ENCODE measurements at places on chromosomes 6 and 20.

DNA sequence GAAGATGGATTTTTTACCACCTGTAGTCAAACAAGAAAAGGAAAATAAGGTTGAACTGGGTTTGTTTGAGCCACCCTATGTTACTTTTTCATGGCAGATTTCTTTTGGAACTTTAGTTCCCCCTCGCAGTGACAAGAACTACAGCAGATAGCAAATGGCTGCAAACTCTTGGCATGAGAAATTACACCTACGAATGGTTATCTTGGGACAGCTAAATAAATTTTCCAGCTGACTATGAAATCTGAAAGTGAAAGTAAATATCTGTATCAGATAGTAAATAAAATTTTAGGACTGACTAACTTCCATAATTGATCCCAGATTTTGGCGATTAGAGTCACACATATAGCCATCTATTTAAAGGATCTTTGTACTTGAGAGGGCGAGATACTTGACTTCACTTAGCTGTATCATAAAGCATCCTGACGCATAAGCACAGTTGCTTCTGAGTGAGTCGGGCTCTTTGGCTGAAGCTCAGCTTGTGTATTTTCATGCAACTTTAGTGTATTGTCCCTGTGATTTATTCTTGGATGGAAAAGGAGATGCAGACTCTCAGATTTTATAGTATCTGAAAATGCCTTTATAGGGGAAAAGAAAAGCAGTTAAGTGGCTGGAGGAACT is 125.3 kb upstream of the B3GAT2 start:
- H3K27me3 ChIP-seq, result no peaks in the 10 kb centered on the region
- DNase-seq, result no peak
- H3K4me1 ChIP-seq, result no peaks in the 10 kb centered on the region

DNA sequence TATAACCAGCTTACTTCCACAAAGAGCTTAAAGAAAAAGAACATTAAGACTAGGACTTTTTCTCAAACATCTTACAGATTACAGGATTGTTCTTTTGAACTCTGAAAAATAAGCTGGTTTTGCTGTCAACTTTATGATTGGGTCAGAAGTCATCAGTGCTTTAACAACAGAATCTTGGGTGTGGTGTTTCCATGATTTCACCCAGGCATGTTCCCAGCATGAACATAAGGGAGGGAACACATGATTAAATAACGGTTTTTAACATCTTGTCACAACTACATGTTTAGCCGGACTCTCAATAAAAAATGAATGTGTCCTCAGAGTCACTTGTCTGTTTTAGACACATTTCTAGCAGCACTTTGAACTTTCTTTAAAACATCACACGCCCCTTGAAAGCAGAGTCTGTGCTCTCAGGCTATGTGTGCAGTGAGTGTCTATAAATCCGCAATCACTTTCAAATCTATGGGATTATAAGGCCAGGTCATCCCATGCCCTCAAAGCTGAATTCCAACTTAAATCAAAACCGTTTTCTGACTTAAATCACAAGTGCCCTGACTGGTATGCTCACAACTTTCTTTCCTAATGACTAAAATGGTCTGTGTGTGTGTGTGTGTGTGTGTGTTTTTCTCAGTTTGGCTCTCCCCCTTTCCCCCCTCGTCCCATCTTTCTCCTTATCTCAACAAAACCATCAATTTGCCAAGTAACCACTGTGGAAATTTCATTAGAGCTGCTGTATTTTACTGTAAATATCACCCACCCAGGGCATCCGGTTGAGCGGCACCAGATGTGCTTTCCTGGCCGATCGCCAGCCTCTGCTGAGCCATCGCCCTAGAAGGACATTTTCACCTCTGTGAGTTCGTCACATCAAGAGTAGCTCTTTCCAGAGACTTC is 216.8 kb upstream of the DTNBP1 start:
- H3K27me3 ChIP-seq, result peaks cover 7% of the 10 kb centered on the region
- no peak overlapping the region for H3K4me3 ChIP-seq
- peaks cover 27% of the 10 kb centered on the region for H3K4me1 ChIP-seq
- H3K27ac ChIP-seq, result no peak overlapping the region

GRCh38 chr20:38626921-38627659 is 25.5 kb downstream of the ARHGAP40 start:
- DNase-seq, result no peak
- peaks cover 3% of the 10 kb centered on the region for H3K4me1 ChIP-seq
- H3K27ac ChIP-seq, result no peak overlapping the region

- no peak for DNase-seq
- peak overlapping the region; percentile 78 for H3K27ac ChIP-seq
- H3K36me3 ChIP-seq, result peaks cover 2% of the 10 kb centered on the region
- H3K4me1 ChIP-seq, result peaks cover 24% of the 10 kb centered on the region
- no peak overlapping the region for H3K4me3 ChIP-seq
Observed at GRCh38 chr6:134287859-134288537, 29.9 kb downstream of the SGK1 start.

GRCh38 chr6:55825402-55826051 is 49.9 kb downstream of the BMP5 start:
- H3K36me3 ChIP-seq, result no peaks in the 10 kb centered on the region
- H3K4me3 ChIP-seq, result no peak overlapping the region
- H3K27me3 ChIP-seq, result no peaks in the 10 kb centered on the region
- no peaks in the 10 kb centered on the region for H3K4me1 ChIP-seq
- no peak for DNase-seq

DNA sequence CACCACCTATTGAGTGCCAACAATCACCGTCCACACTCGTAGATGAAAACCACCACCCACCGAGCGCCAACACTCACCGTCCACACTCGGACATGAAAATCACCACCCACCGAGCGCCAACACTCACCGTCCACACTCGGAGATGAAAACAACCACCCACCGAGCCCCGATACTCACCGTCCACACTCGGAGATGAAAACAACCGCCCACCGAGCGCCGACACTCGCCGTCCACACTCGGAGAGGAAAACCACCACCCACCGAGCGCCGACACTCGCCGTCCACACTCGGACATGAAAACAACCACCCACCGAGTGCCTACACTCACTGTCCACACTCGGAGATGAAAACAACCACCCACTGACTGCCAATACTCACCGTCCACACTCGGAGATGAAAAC is 129.3 kb downstream of the IRF4 start:
- no peak overlapping the region for H3K4me3 ChIP-seq
- no peak for DNase-seq
- peaks cover 48% of the 10 kb centered on the region for H3K36me3 ChIP-seq
- no peak overlapping the region for H3K27ac ChIP-seq

DNA sequence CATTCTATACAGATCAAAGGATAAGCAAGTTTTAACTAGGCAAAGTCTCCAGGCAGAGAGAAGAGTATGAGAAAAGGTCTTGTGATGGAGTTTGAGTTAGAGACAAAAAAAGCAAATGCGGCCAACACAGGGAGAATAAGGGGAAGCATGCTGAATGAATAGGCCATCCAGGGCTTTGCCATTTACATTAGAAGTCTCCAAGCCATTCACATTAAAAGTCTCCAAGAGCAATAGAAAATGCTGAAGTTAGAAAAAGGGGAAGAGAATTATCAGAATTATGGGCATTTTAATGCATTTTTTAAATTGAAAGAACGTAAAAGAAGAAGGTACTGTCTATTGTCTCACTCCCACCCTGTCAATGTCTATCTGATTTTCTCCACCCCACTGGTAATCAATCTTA is 49.4 kb downstream of the PDSS2 start:
- H3K36me3 ChIP-seq, result peaks cover 9% of the 10 kb centered on the region
- DNase-seq, result no peak
- no peak overlapping the region for H3K4me3 ChIP-seq
- H3K27me3 ChIP-seq, result no peaks in the 10 kb centered on the region
- no peak overlapping the region for H3K27ac ChIP-seq

DNA sequence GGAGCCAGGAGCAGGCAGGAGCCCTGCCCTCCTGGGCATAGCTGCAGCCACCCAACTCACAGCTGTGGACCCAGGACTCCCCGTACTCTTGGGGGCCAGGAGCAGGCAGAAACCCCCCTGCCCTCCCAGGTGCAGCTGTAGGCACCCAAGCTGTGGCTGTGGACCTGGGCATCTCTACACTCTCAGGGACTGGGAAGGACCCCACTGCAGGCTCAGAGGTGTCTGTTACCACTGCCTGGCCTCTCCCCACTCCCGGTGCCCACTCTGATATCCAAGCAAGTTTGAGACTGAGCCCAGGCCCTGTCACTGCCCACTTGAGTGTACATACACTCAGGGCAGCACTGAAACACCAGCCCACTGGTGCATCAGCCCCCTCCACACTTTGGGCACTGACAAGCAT is 193.5 kb upstream of the MANEA start:
- H3K27me3 ChIP-seq, result no peaks in the 10 kb centered on the region
- no peaks in the 10 kb centered on the region for H3K36me3 ChIP-seq
- no peak overlapping the region for H3K27ac ChIP-seq
- H3K4me1 ChIP-seq, result no peaks in the 10 kb centered on the region

DNA sequence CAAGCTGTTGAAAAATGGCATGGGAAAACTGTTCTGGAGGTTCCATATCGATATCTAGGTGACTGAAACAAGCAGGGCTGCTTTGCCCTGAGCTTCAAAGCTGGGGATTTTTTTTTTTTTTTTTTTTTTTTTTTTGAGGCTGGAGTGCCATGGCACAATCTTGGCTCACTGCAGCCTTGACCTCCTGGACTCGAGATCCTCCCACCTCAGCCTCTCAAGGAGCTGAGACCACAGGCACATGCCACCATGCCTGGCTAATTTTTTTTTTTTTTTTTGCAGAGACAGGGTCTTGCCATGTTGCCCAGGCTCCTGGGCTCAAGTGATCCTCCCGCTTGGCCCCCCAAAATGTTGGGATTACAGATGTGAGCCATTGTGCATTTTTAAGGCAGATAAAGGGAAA is 11.0 kb downstream of the ERGIC3 start:
- H3K36me3 ChIP-seq, result peaks cover 6% of the 10 kb centered on the region
- no peaks in the 10 kb centered on the region for H3K27me3 ChIP-seq
- H3K4me3 ChIP-seq, result no peak overlapping the region
- H3K4me1 ChIP-seq, result no peaks in the 10 kb centered on the region
- DNase-seq, result no peak

DNA sequence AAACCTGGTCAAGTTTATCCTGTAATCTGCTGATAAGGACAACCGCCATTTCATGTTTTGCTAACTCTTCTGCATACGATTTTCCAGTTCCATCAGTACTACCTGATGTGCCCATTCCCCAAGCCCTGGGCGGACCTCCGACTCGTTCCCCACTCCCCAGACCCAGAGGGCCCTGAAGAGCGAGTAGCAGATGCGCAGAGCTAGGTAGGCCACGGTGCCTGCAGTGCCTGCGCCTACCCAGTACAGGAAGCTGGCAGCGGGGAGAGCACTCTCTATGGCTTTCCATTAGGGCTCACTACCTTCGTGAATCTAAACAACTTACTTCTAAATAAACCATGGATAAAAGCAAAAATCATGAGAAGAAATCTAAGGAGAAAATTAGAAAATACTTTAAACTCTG is 14.3 kb upstream of the ZDHHC14 start:
- no peak overlapping the region for H3K27ac ChIP-seq
- H3K4me1 ChIP-seq, result peaks cover 15% of the 10 kb centered on the region
- no peaks in the 10 kb centered on the region for H3K36me3 ChIP-seq
- H3K27me3 ChIP-seq, result peaks cover 48% of the 10 kb centered on the region
- no peak for DNase-seq

GRCh38 chr6:1906014-1906413 is 296.3 kb downstream of the FOXC1 start:
- H3K27me3 ChIP-seq, result no peaks in the 10 kb centered on the region
- H3K27ac ChIP-seq, result no peak overlapping the region
- no peak overlapping the region for H3K4me3 ChIP-seq
- no peaks in the 10 kb centered on the region for H3K36me3 ChIP-seq

GRCh38 chr20:9148291-9148690 is 79.4 kb downstream of the PLCB4 start:
- DNase-seq, result no peak
- no peaks in the 10 kb centered on the region for H3K27me3 ChIP-seq

DNA sequence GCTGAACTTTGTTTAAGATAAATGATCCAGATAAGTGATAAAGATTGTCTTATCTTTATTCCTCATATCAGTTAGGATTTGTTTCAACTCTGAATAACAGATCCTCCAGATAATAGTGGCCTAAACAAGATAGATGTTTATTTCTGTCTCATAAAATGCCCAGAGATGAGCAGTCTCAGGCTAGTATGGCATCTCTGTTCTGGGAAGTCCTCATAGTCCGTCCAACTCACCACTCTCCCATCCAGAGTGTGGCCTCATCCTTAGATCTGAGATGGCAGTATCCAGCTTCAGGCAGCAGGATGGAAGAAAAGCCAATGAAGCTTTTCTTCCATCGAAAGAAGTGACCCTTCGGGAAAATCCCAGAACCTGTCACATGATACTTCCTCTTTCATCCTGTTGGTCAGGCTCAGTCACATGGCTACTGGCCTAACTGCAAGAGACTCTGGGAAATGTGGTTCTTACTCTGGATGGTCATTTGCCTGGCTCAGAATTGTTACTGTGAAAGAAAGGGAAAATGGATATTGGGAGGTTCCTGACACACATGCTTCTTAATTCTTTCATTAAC is 29.4 kb upstream of the TAGAP start:
- no peak overlapping the region for H3K27ac ChIP-seq
- peak; percentile 9 for DNase-seq
- H3K36me3 ChIP-seq, result peaks cover 5% of the 10 kb centered on the region
- H3K4me1 ChIP-seq, result peaks cover 37% of the 10 kb centered on the region
- peaks cover 4% of the 10 kb centered on the region for H3K27me3 ChIP-seq

- no peaks in the 10 kb centered on the region for H3K27me3 ChIP-seq
- H3K4me1 ChIP-seq, result peaks cover 52% of the 10 kb centered on the region
- DNase-seq, result peak; percentile 69
- no peak overlapping the region for H3K4me3 ChIP-seq
Observed at GRCh38 chr20:50569864-50570836, 60.0 kb downstream of the PTPN1 start.

GRCh38 chr20:47276851-47277534 is 79.5 kb downstream of the ZMYND8 start:
- peaks cover 48% of the 10 kb centered on the region for H3K36me3 ChIP-seq
- no peak for DNase-seq
- no peak overlapping the region for H3K4me3 ChIP-seq
- peaks cover 42% of the 10 kb centered on the region for H3K4me1 ChIP-seq

- DNase-seq, result no peak
- no peak overlapping the region for H3K27ac ChIP-seq
- peaks cover 38% of the 10 kb centered on the region for H3K36me3 ChIP-seq
Observed at GRCh38 chr6:154815938-154816820, 83.0 kb downstream of the SCAF8 start.

DNA sequence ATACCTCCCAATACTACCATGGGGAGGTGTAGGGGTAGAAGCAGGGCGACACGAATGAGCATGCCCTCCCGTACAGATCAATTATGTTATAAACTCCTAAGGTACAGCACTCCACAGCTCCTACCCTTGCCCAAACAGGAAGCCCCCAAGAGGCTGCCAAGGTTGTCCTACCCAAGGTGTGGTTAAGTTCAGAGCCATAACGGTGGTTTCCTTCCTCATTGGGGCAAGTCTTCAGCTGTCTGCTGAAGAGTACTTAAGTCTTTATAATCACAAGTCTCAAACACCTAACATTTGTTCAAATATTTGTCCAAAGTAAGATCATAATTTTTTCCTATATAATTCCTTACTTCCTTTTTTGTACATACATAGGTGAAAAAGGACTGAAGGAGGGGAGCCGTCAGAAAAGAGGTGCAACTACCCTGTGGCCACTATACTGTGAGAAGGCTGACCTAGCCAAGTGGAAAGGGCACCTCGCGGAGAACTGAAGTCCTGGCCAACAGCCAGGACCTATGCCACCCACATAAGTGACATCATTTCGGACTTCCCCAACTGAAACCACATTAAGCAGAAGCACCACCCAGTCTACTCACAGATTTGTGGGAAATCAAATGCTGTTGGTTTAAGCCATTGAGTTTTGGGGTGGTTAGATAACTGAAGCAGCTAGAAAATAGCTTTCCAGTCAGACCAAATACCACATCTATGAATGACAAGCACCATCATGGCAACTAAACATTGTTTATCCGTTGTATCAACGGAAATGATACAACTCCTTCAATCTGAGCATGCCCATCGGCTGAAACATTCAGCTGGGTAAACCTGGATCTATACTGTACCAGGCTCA is 2.9 kb upstream of the RAB22A start:
- peak overlapping the region; percentile 82 for H3K27ac ChIP-seq
- no peaks in the 10 kb centered on the region for H3K27me3 ChIP-seq
- peak overlapping the region; percentile 58 for H3K4me3 ChIP-seq
- peaks cover 41% of the 10 kb centered on the region for H3K4me1 ChIP-seq
